Activated CD8-positive, alpha-beta T cell treated with anti-CD3 and anti-CD28 coated beads, Interleukin-2, amount 10 ng/mL, durations not matched to agents 7 days and 5 days (primary cell): ENCODE measurements at places on chromosomes 11 and 22. TPM values are rescaled to one million over a fixed set of nuclear protein-coding genes. Genes with fewer than 3 reads are reported as not detected.

The APOL4 gene
- total RNA-seq, result 6.9 TPM

The ZNF215 gene
- 1.3 TPM for total RNA-seq

The PAX6 gene
- total RNA-seq, result not detected

The MN1 gene
- total RNA-seq, result 0.13 TPM

The OR56A3 gene
- not detected for total RNA-seq

The ARHGEF17 gene
- 0.18 TPM for total RNA-seq

The MOB2 gene
- 29.3 TPM for total RNA-seq

The POTEH gene
- total RNA-seq, result not detected

The RAG2 gene
- total RNA-seq, result not detected

The CPT1B gene
- 80.9 TPM for total RNA-seq

The SLC5A4 gene
- not detected for total RNA-seq

The XKR3 gene
- total RNA-seq, result not detected

The TTC36 gene
- 0.37 TPM for total RNA-seq

The MRPL48 gene
- total RNA-seq, result 46.0 TPM

The LSP1 gene
- total RNA-seq, result 477 TPM

The GLYATL2 gene
- not detected for total RNA-seq

The ALDH3B2 gene
- total RNA-seq, result not detected

The SNX32 gene
- total RNA-seq, result 0.44 TPM

The OR51E2 gene
- not detected for total RNA-seq

The AASDHPPT gene
- 30.9 TPM for total RNA-seq

The BEST1 gene
- total RNA-seq, result not detected

The ADAMTS15 gene
- total RNA-seq, result 0.08 TPM

The TMEM151A gene
- total RNA-seq, result not detected

The HYLS1 gene
- total RNA-seq, result 11.1 TPM

The MAFF gene
- total RNA-seq, result 9.1 TPM

The GAL3ST3 gene
- not detected for total RNA-seq

The PTPMT1 gene
- total RNA-seq, result 44.5 TPM

The MAML2 gene
- total RNA-seq, result 14.7 TPM

The BRMS1 gene
- 53.2 TPM for total RNA-seq
